ENCODE measurements at places on chromosomes 16 and 17. TPM values are rescaled to one million over a fixed set of nuclear protein-coding genes. Genes with fewer than 3 reads are reported as not detected.

ESRP2 gene
- total RNA-seq = under 0.01 TPM

COG8 gene
- 19.4 TPM for total RNA-seq

ITGAD gene
- total RNA-seq = not detected

C17orf50 gene
- not detected for total RNA-seq

NPTX1 gene
- 23.3 TPM for total RNA-seq

FBXW10B gene
- 0.28 TPM for total RNA-seq

P2RX1 gene
- not detected for total RNA-seq

SOX8 gene
- total RNA-seq = under 0.01 TPM

KCNAB3 gene
- total RNA-seq = 0.36 TPM

KRTAP1-4 gene
- total RNA-seq = not detected

CHAD gene
- total RNA-seq = not detected

WSCD1 gene
- not detected for total RNA-seq

NAGS gene
- total RNA-seq = 0.28 TPM

TBC1D3E gene
- total RNA-seq = not detected

CACNG1 gene
- not detected for total RNA-seq

CLUH gene
- total RNA-seq = 12.9 TPM

PSMC3IP gene
- 5.6 TPM for total RNA-seq

KRTAP2-1 gene
- not detected for total RNA-seq

DLX3 gene
- total RNA-seq = not detected
